AG08395 (cell line): ENCODE measurements at places on chromosomes 2 and 18.

DNA sequence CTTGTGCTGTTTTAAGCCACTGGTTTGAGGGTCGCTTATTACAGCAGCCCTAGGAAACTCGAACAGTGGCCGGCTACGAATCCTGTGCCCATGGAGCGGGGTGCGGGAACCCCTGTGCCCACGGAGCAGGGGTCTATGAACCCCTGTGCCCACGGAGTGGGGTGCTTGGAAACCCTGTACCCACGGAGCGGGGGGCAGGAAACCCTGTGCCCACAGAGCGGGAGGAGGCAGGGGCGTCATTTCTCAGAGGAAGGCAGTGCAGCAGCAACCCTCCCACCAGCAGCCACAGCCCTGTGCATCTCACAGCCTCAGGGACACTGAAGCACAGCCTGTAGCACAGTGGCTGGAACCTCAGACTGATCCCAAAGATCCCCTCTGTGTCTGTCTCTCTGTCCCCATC is 34.2 kb upstream of the GPC1 start:
- DNase-seq, result no peak

DNA sequence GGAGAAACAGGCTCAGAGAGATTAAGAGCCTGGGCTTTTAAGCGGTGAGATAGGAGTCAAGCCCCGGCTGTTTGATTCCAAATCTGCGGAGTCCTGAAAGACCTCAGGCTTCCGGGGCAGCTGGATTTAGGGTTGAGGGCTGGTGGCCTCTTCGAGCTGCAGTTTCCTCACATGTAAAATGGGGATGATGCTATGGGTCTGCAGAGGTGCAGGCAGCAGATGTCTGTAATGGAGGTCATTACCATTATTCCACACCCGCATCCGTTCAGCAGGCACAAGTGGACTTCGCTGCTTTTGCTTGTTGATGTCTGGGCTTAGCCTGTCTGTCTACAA is 175.6 kb upstream of the HS6ST1 start:
- DNase-seq, result no peak

- DNase-seq, result no peak
Measured at GRCh38 chr2:218993345-218994315, at the start of gene CRYBA2. Gene CRYBA2 (minus strand): TSS chr2:218993422. CDS start chr2:218993176, 246 bp downstream.

DNA sequence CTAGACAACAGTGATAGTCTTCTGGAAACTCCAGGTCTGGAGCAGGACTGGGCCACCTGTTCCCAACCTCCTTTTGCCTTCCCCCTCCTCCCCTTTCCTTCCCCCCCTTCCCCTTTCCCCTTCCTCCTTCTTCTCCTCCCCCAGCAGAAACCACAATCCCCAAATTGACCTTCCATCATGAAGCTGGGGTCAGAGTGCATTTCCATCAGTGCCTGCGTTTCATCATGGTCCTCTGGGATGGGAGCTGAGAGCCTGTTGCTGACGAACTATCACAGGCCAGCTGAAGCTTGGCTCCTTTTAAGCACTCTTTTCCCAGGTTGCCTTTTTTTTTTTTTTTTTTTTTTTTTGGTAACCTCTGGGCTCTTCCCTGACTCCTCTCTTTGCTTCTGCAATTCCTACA is 52.6 kb upstream of the SMAD2 start:
- no peak for DNase-seq

- DNase-seq, result peak; percentile 7
Measured at GRCh38 chr2:40820319-40820718, 368.4 kb upstream of the SLC8A1 start.

- DNase-seq, result peak; percentile 64
Measured at GRCh38 chr18:36153203-36153602, 23.5 kb downstream of the ELP2 start.

DNA sequence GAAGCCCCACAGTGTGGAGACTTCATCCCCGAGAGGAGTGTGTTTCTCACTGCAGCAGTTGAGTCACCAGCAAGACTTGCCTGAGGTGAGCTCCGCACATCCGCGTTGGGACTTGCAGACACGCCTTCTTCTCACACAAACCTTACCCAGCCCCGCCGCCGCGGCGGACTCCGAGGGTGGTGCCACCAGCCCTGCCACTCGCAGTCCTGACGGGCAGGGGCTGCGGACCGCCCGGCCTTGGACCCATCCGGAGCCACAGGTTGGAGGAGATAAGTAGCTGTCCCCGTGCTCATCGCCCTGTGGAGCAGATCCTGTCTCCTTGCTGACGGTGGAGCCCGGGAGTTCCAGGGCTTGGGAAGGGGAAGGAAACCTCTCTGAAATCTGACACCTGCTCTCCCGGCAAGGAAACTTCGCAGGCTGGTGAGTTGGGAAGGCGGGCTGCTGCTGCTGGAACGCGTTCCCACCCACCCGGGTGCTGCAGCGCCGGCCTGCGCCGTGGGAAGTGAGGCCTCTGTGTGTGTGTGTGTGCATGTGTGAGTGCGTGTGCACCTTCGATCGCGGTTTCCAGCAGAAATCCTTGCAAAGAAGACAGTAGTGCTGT is at the start of gene RAB27B:
Gene RAB27B (plus strand): TSS at position 197 of the 601 bp plus-strand sequence. CDS start 49,109 bp downstream, outside the sequence.
- peak; percentile 53 for DNase-seq

GRCh38 chr2:112149866-112150435 is 11.8 kb downstream of the FBLN7 start:
- no peak for DNase-seq

- peak; percentile 11 for DNase-seq
Measured at GRCh38 chr2:202529389-202529788, 105.4 kb upstream of the FAM117B start.

GRCh38 chr2:168174756-168175155 is 72.6 kb downstream of the STK39 start:
- no peak for DNase-seq

GRCh38 chr2:37180006-37180639 is 8.3 kb downstream of the SULT6B1 start:
- DNase-seq, result no peak

- no peak for DNase-seq
Measured at GRCh38 chr2:113157118-113157896, 16.5 kb upstream of the PSD4 start.

- DNase-seq, result no peak
Measured at GRCh38 chr18:28804512-28805202, 627.7 kb upstream of the CDH2 start.

- DNase-seq, result no peak
Measured at GRCh38 chr2:70668432-70668831, 99.6 kb downstream of the ADD2 start.

GRCh38 chr2:95284886-95285541 is 10.8 kb downstream of the PROM2 start:
- DNase-seq, result no peak

GRCh38 chr2:173851141-173851641 is 114.0 kb downstream of the SP3 start:
- peak; percentile 52 for DNase-seq

GRCh38 chr18:2213905-2214304 is 357.4 kb downstream of the METTL4 start:
- DNase-seq, result no peak

- DNase-seq, result no peak
Measured at GRCh38 chr2:236661762-236662110, 92.1 kb downstream of the ACKR3 start.

- DNase-seq, result no peak
Measured at GRCh38 chr2:33204945-33205344, 258.2 kb downstream of the LTBP1 start.

GRCh38 chr2:129071531-129071930 is 752.9 kb upstream of the HS6ST1 start:
- no peak for DNase-seq

- no peak for DNase-seq
Measured at GRCh38 chr2:233213975-233214374, 37.5 kb upstream of the ATG16L1 start.

- DNase-seq, result no peak
Measured at GRCh38 chr2:44599130-44599529, 237.4 kb downstream of the CAMKMT start.

- no peak for DNase-seq
Measured at GRCh38 chr2:221513232-221513631, 58.9 kb downstream of the EPHA4 start.

- no peak for DNase-seq
Measured at GRCh38 chr2:45332094-45332493, 279.0 kb downstream of the SRBD1 start.

- DNase-seq, result no peak
Measured at GRCh38 chr2:136327162-136327852, 209.4 kb upstream of the CXCR4 start.

DNA sequence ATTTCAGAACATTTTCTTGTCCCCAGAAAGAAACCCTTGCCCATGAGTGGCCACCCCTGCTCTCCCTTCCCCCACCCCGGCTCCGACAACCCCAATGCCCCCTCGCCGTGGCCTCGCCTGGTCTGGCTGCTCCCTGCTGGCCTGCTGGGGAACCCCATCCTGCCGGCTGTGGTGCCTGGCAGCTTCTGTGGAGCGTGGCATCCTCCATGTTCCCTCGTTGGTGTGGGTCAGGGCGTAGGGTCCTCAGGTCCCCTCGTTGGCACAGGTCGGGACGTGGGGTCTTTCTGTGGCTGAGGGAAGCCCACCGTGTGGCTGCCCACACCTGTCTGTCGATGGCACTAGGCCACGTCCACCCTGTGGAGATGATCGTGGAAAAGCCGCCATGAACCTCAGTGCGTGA is 61.9 kb downstream of the NFATC1 start:
- no peak for DNase-seq

DNA sequence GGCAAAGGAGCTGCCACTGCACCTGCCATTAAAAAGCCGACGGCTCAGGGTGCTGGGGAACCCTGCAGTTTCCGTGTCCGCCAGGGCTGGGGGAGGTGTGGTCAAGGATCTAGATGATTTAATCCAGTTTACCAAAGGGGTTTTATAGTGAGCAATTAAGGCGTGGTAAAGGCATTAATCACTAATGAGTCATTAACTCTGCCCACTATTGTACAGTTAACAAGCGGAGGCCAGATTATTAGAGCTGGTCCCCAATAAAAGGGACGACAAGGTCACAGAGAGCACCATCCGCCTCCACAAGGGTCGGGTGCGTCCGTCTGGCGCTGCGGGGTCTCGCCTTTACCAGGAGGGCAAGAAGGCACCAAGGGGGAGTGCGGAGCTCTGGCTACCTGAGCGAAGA is 9.6 kb downstream of the RAX start:
- DNase-seq, result no peak

GRCh38 chr2:33104052-33104623 is 157.4 kb downstream of the LTBP1 start:
- peak; percentile 47 for DNase-seq

GRCh38 chr2:43057026-43057741 is 169.2 kb downstream of the ZFP36L2 start:
- no peak for DNase-seq

GRCh38 chr2:1140389-1141003 is 189.8 kb downstream of the SNTG2 start:
- DNase-seq, result peak; percentile 13

- DNase-seq, result no peak
Measured at GRCh38 chr2:159109517-159109916, 141.1 kb downstream of the TANC1 start.

- DNase-seq, result no peak
Measured at GRCh38 chr2:120472031-120472430, 126.1 kb downstream of the INHBB start.

DNA sequence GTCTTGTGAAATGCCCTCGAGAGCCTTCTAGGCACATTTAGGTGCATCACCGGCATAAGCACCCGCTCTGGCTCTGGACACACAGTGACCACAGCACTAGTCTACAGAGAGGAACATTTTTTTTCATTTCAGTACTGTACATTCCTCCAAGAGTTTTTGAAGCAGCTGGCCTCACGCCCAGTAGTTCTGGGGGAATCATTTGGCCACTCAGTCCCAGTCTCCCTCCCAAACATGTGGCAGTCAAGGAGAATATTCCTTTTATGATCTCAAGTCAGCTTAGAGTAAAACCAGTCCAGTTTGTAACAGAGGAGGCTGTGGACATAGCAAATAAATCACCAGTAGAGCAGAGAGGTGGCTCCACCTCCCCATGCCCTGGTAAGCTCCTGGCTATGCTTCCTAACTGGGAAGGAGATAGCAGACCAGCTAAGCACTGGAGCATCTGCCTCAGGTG is 48.1 kb downstream of the KCNE4 start:
- DNase-seq, result peak; percentile 83

GRCh38 chr2:28048341-28048740 is 157.8 kb downstream of the BABAM2 start:
- no peak for DNase-seq

GRCh38 chr2:16537347-16537746 is 128.3 kb downstream of the CYRIA start:
- DNase-seq, result no peak

- no peak for DNase-seq
Measured at GRCh38 chr2:207243601-207244000, 77.9 kb upstream of the KLF7 start.

DNA sequence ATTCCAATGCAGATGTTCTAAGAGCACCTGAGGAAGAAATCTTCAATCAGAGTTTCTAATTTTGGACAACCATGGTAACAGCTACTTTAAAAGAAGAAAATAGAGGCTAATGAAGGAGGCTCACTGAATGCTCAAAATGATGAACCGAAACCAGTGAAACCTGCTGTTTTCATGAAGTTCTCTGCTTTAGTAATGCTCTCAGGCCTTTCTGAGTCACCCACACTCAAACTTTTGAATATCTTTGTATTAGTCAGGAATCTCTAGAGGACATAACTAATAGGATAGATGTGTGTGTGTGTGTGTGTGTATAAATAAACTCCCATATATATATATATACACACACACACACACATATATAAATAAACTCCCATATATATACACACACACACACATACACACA is 76.9 kb upstream of the RIT2 start:
- no peak for DNase-seq

DNA sequence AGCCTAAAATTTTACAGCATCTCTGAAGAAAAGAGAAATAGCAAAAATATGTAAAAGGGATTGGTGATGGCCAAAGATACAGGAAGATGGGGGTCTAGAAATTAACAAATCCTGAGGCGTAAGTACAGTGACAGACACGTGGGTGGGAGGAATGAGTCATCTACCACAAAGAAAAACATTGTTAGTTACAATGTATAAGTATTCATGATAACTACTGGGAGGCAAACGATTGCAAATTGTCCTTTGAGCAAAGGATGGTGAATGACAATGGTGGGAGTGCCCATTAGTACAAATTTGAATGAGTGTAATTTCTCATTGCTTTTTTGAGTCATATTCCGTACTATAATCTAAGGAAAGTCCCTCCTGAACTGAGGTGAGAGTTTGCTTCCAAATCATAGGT is 809.0 kb upstream of the FAM98A start:
- no peak for DNase-seq

GRCh38 chr2:174704642-174705041 is 59.6 kb downstream of the CHRNA1 start:
- DNase-seq, result no peak

DNA sequence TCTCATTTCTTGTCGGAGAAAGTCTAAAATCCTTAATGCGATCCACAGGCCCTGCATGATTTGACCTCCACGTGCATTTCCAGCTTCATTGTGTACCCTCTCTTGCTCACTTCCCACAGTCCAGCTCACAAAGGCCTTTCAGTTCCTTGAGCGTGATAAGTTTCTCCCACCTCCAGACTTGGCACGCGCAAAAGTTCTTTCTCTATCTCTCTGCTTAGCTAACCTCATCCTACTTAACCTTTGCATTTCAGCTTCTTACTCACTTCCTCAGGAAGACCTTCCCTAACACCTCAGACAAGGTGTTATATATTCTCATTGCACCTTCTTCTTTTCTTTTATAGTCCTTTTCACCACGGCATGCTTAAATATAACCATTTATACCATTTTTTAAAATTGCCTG is 124.8 kb upstream of the XPO1 start:
- DNase-seq, result no peak
